ENCODE measurements at places on chromosomes 5 and 9. TPM values are rescaled to one million over a fixed set of nuclear protein-coding genes. Genes with fewer than 3 reads are reported as not detected.

CDX1 gene
- polyA plus RNA-seq = 0.71 TPM

TRIM14 gene
- polyA plus RNA-seq = 6.5 TPM

- no peak for DNase-seq
These were observed 18.8 kb downstream of the BICD2 start for GRCh38 chr9:92745881-92746280.

DNA sequence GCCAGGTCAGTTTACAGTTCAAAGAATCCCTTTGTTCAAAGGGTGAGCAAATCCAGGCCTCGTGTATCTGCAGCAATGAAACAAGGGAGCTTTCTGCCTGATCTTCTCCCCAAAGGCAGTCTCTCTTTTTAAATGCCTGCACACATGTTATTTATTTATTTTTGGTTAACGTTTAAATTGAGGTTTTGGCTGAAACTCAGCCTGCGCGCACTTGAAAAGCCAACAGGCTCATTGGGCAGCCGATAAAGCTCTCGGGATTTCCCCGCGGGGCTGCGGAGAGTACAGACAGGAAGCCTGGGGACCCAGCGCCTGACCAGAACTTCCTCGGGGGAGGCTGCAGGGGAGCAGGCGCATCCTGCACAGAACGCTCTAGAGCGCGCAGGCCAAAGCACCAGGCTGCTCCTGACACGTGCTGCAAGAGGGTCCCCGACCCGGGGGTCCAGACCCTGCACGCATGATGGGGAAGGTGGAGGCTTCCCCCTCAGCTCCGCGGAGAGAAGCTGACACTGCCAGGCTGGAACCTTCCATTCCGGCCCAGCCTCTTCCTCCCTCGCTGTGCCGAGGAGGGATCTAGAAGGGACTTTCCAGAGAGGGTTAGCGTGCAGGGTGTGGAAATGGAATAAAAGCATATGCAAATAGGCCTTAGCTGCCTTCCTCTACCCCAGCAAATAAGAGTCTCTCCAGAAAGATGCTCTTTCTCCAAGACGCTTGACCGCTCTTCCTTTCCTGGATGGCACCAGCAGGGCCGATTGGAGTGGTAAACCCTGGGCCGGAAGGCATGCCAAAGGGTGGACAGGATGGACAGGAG, 46.1 kb downstream of the PTTG1 start:
- DNase-seq = peak; percentile 49

All from right renal pelvis (tissue), 4 donors.